ENCODE measurements at places on chromosomes 16 and 17.

DNA sequence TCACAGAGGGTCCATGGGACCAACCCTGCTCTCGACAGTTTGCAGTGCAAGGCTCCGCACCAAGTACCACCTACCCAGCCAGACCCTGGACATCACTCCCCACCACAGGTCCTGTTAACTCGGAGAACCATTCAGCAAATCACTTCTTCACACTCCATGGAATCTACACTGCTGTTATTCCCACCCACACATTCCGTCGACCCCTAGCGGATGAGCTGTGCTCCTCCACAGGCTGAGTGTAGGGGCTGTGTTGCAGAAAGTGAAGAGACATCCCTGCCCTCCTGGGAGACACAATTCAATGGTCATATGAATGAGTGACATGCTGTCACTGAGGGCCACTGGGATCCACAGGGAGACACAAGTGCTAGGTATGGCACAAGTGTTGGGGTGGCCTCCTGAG is 27.5 kb downstream of the MPG start:
- no peak for DNase-seq

- no peak for DNase-seq
Observed at GRCh38 chr17:73315471-73315870, 3.7 kb upstream of the CDC42EP4 start.

GRCh38 chr17:82199496-82199895 is 13.1 kb downstream of the CCDC57 start:
- DNase-seq: no peak

DNA sequence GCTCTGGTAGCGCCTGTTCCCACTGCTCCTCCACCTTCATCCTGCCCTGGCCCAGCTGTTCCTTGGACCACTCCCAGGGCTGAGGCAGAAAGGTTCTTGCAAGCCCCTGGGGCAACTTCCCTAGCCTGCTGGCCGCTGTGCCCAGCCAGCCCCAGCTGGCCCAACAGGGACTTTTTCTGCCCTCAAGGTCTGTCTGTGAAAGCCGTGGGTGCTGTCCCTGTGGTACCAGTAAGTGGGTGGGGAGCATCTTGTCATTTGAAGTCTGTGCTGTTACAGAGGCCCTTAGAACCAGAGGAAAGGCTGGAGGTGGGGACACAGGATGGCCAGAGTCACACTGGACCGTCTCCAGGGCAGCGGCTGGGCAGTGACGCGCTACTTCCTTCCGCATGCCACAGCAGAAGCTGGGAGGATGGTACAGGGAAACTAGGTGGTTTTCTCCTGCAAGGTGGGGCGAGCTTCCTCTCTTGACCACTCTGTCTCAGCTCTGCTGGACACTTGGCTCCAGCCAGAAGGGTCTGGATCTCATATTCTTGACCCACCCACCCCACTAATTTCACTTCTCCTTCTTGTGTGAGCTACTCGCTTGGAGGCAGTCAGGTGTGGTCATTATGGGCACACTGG is 87.8 kb downstream of the PLCG2 start:
- DNase-seq: no peak

GRCh38 chr16:14606102-14606501 is 24.0 kb downstream of the PARN start:
- DNase-seq: no peak

DNA sequence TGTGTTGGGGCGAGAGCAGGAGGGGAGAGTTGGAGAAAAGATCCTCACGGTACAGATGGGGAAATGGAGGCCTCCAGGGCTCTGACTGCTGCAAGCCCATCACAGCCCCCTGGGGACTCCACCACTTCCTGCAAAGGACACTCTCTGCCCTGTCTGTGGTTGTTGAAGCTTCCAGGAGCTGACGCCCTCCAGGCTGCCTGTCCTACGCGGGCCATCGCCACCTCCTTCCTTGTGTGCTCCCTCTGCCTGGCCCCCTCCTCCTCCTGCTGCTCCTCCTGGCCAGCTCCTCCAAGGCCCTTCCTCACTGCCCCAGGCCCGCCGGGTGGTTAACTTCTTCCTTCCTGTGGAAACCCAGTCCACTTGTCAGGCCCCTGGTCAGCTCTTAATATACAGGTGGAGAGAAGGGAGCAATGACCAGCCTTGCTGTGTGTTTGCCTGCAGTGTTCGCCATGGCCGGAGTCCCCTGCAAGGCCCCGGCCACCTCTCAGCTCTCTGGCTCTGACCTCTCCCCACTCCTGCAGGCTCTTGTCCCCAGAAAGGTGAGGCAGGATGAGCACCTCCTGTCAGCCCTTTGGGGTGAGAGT is 18.4 kb upstream of the STAC2 start:
- no peak for DNase-seq

DNA sequence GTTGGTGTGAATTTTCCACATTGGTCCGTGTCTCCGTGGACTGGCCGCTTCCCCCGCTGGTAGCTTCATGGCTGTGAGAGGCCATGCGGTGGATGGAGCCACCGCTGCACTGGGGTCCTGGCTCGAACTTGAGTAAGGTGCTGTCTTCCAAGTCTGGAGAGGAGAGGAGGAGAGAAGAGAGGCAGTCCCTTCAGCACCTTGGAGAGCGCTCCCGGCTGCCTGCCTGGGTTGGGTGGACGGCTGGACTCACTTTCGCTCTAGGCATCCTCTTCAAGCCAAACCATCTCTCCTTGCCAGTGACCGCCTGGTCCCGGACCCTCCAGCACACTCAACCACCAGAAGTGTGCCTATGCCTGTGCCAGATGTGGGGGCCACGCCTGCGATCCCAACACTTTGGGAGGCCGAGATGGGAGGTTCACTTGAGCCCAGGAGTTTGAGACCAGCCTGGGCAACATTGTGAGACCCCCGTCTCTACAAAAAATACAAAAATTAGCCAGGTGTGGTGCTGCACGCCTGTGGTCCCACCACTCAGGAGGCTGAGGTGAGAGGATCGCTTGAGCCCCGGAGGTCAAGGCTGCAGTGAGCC is 6.2 kb downstream of the JPH3 start:
- DNase-seq: peak; percentile 77

DNA sequence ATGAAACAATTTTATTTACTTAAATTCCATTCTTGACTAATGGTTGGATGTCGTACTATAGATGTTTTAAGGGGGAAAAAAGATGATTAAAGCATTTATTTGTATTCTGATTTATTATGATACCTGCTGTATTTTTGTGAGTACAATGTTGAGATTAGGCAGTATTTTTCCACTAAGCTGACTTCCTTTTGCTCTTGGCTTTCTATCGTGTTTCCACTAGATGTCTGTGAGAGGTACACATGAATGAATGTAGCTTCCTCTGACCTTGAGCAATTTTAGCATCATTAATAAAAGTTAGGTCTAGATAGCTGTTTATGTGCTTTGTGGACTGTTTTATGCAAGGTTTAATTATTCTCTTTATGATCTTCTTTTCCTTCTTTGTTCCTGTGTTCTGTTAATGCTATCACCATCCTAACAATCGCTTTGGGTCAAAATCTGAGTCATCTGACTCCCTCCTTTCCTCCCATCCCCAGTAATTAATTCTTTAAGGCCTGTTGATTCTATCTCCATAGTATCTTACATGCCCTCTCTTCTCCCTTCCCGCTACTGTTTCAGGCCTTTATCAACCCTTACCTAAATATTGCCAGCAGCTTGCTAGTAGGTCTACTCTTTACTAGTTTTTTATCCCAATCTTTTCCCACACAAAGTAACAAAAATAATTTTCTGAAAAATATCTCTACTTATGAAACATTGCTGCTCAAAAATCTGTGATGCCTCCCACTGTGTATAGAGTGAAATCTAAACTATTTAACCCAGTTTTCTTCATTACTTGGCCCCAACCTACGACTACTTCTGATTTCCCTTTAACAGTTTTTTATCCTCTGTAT is 76.0 kb downstream of the VMP1 start:
- DNase-seq: no peak

DNA sequence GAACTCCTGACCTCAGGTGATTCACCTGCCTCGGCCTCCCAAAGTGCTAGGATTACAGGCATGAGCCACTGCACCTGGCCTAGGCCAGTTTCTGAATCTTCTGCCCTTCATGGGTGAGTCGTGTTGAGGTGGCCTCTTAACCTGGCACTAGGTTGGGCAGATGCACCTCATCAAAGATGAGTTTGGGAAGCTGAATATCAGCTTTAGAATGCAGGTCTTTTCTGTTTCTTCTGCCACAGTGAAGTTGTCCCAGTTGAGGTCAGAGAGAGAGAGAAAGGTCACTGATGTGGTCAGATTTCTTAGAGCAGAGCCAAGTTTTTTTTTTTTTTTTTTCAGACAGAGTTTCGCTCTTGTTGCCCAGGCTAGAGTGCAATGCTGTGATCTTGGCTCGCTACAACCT is 111.3 kb upstream of the WSCD1 start:
- no peak for DNase-seq

- DNase-seq: no peak
Observed at GRCh38 chr17:76038050-76038449, 10.9 kb upstream of the EVPL start.

- no peak for DNase-seq
Observed at GRCh38 chr17:58666858-58667267, 25.0 kb downstream of the TEX14 start.

GRCh38 chr17:80725517-80725916 is 180.9 kb downstream of the RPTOR start:
- DNase-seq: no peak

- no peak for DNase-seq
Observed at GRCh38 chr16:64017796-64018195, 1104.1 kb downstream of the CDH11 start.

DNA sequence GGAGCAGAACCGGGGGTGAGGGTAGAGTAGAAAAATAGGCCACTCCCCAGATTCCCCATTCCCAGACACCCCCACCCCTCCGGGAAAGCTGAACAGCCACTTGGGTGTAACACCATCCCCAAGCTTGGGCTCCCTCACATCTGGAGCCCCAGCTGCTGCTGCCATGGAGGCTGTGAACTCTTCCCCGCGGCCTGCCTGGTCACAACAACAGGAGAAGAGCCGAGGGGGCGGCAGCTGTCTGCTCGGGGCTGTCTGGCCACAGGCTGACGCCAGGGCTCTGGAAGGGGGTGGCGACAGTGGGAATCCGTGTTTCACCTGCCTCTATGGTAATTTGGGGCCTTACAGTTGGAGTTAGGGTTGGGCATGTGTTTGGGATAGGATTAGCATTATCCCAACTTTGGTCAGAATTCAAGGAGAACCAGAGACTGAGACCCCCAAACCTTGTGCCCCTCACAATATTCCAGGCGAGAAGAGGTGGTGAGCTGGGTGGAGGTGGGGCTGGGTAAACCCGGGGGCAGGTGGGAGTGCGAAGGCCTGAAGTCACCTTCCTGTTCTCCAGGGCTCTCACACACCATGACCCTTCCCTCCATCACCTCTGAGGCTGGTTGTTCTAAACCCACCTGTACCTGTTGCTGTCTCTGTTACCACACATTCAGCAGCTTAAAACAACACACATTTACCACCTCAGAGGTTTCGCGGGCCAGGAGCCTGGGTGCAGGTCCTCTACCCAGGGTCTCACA is 29.7 kb upstream of the NXPH3 start:
- DNase-seq: no peak

GRCh38 chr16:1823821-1824220 is 2.8 kb downstream of the HAGH start:
- no peak for DNase-seq

DNA sequence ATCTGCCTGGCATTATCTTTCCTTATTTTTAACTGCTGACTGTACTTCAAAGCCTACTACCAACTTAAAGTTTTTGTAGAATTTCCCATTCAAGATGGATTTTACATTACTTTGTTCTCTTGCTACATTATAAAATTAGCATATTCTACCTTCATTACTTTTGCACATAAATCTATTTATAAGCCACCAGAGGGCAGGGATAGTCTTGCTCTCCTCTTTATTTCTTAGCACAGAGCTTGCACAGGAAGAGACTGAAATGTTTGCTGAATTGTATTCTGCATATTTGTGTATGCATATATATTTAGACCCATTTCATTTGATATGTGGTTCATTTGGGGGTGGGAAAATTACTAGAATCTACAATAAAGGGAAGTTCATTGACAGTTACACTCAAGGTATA is 108.0 kb downstream of the SKAP1 start:
- no peak for DNase-seq

DNA sequence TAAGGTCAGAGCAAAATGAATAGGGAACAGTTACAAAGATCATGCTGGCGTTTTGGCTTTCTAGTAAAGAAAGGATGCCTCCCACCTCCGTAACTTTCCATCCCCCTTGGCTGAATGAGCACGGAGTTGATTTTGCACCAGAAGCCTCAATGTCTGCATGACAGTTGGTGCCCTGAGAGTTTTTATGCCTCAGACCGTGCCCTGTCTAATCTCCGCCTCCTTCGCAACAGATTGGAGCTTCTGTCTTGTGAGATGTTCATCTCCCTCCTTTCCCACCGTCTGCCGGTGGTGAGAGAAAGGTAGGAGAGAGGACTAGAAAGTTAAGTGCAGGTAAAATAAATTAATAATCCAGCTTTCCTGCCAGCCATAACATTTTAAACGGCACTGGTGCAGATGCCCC is 1.9 kb downstream of the HS3ST4 start:
- DNase-seq: no peak

- no peak for DNase-seq
Observed at GRCh38 chr17:57289613-57290012, 33.3 kb downstream of the MSI2 start.

- DNase-seq: no peak
Observed at GRCh38 chr17:78304549-78305037, 55.3 kb downstream of the SOCS3 start.

- no peak for DNase-seq
Observed at GRCh38 chr16:75273054-75273925, 21.9 kb upstream of the BCAR1 start.

- DNase-seq: no peak
Observed at GRCh38 chr17:57110152-57110542, 25.1 kb downstream of the AKAP1 start.

GRCh38 chr16:48540222-48540900 is 69.6 kb downstream of the N4BP1 start:
- no peak for DNase-seq

GRCh38 chr17:13302983-13303382 is 285.2 kb upstream of the ELAC2 start:
- DNase-seq: no peak

DNA sequence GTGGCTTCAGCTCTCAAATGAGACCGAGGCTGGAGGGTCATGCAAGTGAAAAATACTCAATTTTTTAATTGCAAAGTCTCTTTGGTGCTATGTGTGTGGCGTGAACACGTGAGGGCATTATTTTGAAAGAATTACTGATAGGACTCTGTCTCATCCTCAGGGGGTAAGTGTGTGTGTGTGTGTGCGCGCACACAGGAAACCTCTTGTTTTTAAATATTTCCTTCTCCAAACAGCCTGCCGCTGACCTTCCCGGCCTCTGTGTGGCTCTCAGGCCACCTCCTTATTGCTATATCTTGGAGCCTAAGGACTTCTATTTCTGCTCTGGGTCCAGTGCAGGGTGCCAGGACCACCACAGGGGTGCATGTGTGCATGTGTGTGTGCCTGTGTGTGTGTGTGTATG is 99.7 kb downstream of the CMIP start:
- no peak for DNase-seq

All from HEK293T (cell line).